ENCODE measurements at places on chromosomes 5 and 9.

DNA sequence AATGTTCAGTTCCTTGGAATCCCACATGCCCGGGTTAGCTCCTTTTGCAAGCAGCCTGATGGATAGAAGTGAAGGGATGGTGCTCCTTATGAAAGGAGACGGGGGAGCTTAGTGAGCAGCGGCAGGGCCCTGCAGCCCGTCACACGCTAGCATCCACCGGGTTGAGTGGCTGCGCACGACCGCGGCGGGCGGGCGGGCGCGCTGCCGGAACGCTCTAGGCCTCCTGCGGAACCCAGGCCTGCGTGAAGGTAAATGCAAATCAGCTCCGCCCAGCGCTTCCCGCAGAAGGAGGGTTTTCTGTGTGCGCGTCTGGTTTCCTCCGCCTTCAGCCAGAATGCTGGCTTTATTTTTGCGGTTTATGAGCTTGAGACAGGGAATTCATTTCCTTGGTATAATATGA is 19.8 kb downstream of the IL12B start:
- peak; percentile 36 for DNase-seq

- no peak for DNase-seq
These were observed 33.7 kb downstream of the SAXO1 start for GRCh38 chr9:18999173-18999785.

- peak; percentile 79 for DNase-seq
These were observed 928 bp downstream of the MCTP1 start for GRCh38 chr5:95283761-95284571.

- DNase-seq: no peak
These were observed 196.5 kb upstream of the NREP start for GRCh38 chr5:111953351-111954127.

GRCh38 chr9:80874276-80874675 is 815.1 kb downstream of the TLE1 start:
- no peak for DNase-seq

DNA sequence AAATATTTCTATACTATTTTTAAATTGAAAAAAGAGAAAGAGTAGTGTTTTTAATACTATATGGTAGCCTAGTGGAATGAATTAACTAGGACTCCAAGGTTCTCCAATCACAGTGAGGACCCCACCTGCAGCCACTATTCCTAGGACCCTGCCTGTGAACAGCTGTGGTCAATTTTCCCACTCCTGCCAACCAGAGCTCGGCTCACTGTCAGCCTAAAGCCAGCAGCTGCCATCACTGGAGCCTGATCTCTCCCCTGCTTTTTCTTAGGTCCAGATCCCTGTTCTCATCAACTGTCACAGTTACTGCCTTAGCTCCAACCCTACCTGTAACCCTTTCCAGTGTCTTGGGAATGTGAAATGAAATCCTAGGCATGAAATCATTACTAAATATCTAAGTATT is 25.3 kb downstream of the ARSB start:
- no peak for DNase-seq

DNA sequence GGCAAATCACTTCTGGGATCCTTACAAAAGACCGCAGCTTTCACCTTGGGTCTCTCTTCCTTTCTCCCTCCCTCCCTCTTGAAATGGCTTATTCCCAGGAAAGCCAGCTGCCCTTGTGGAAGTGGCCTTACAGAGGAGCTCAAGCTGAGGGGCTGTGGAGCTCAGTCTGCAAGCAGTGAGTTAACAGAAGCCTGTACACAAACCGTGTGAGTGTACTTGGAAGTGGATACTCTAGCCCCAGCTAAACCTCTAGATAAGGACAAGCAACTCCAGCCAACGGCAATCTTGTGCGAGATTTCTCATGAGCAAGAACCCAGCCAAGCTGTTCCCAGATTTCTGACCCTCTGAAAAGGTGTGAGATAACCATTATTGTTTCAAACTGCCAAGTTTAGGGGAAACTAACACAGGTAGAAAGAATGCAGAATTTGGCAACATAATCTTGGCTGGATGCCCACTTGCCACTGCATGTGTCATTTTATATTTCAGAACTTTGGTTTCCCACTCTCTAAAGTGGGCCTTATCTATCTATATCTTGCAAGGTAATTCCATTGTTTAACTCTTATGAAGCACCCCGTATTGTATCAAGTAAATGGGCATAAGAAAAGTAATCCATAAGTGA is 85.6 kb downstream of the CDH18 start:
- DNase-seq: no peak

GRCh38 chr9:111147041-111147440 is 108.8 kb upstream of the LPAR1 start:
- no peak for DNase-seq

DNA sequence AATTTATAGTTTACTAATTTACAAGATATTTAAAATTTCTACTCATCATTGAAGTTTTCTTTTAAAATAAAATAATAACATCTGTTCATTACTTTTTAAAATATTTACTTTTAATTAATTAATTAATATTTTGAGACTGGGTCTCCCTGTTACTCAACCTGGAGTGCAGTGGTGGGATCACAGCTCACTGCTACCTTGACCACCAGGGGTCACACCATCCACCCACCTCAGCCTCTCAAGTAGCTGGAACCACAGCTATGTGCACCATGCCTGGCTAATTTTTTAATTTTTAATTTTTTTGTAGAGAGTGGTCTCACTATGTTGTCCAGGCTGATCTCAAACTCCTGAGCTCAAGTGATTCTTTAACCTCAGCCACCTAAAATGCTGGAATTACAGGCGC is 1013.6 kb downstream of the CDH9 start:
- no peak for DNase-seq

GRCh38 chr5:131720714-131721113 is 76.1 kb downstream of the FNIP1 start:
- no peak for DNase-seq

DNA sequence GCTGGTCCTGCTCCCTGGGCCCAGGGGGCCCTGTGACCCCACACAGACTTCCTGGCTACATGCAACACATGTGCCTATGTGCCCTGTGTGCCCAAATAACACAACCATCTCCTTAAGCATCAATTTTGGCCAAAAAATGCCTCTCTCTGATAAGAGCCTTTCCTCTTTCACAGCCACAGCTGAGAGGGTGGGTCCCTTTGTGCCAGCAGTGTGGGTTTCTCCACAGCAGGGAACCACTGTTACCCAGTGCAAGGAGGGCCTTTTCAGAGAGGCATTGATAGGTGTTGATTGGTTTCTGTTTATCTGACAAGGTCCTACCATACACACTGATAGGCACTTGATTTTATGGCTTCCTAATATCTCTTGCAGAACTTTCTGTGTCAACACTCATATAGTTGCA is 42.7 kb downstream of the SYK start:
- DNase-seq: no peak

GRCh38 chr5:59517926-59518585 is 375.5 kb downstream of the PDE4D start:
- no peak for DNase-seq

DNA sequence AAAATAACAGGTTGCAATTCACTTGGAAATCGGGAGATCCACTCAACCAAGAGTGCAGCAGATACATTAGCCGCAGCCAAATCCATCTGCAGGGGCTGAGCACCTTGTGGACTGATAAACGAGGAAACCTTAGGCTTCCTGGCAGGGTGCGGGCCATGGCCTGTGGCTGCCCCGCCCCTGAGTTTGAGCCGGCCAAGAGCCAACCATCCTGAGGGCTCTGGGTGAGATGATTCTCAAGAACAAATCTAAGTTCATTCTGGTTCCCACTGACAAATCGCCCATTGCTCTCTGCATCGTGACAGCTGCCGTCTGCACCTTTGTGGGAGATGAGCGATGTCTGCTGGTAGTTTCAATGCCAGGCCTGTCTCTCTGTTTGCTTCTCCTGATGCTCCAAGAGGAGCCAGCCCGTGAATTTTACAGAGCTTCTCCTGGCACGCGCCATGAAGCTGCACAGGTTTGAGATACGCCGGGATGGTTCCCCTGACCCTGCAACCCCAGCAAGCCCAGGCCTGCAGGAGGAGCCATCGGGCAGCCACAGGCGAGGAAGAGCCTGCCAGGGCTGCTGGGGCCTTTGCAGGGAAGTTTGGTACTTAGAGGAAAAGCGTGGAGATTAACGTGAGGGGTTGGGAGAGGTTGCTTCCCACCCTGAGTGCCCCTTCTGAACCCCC is 154.0 kb downstream of the OLFM1 start:
- DNase-seq: no peak

DNA sequence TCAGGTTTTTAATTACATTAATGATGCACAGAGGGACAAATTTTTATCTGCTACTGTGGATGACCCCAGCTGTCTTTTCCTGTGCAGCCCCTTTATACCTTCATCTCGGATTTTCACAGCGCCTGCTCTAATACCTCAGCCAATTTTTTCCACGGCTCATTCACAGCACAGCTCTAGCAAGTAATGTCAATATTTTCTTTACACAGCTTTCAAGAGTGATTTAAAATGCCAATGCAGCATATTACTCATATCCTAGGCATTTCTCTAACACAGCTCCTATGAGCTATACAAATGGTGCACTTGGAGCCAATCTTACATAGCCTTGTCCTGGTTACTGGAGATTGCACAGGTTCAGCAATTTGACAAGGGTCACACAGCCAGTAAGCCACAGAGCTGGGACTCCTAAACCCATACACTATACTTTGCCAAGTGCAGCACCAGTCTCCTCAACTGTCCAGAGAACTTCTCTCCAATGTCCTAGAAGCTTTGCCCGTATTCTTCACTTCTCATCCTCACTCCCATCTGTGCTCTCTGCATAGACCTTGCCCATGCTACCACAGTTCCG is 661.8 kb downstream of the DTWD2 start:
- DNase-seq: no peak

- DNase-seq: no peak
These were observed 31.6 kb upstream of the STK32A start for GRCh38 chr5:147203213-147203612.

GRCh38 chr9:117494401-117495090 is 79.7 kb upstream of the ASTN2 start:
- DNase-seq: peak; percentile 25

DNA sequence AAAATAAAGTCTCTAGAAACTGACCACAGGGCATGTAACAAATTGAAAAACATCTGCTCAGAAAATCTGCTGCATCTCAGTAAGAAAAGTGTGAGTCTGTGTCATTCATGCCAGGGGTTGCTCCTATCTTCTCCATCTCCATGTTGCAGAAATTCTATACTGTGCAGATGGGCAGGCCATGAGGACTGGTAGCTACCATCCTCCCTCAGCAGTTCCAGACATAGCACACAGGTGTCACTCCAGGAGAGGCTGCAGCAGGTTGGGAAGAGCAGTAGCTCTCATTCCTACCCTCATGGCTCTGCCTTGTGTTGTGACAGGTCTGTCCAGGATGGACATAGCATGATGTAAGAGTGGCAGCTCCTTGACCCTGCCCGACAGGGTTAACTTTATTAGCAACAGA is 173.4 kb downstream of the NDUFS4 start:
- peak; percentile 46 for DNase-seq

DNA sequence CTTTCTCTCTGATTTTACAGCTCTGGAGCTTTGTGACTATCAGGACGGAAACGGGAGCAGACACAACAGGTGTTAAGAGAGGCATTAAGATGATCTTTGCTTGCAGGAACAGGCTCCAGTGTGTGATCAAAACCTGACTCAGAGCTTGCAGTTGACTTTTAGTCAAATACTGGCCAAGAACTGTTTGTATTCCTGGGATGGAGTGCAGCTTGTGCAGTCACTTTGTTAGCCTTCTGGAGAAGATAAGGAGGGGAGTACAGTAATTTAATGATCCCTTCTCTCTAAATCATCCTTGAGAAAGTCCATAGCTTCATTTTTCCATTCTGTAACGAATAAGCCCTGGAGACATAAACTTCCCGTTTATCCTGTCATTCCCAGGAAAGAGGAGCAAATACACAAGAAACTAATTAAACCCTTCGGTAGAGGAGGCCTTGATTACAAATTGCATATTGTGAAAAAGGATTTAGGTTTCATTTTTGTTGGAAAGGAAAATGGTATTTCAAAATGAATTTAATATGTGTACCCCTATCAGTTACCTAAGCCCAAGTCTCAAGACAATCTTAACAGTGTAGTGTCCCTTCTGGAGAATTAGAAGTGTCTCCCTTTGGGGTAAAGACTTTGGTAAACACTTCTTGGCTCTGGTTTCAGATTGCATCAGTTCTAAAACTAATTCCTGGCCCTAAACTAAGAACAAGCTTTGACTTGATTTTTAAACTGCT is 3.1 kb upstream of the STOM start:
- no peak for DNase-seq

DNA sequence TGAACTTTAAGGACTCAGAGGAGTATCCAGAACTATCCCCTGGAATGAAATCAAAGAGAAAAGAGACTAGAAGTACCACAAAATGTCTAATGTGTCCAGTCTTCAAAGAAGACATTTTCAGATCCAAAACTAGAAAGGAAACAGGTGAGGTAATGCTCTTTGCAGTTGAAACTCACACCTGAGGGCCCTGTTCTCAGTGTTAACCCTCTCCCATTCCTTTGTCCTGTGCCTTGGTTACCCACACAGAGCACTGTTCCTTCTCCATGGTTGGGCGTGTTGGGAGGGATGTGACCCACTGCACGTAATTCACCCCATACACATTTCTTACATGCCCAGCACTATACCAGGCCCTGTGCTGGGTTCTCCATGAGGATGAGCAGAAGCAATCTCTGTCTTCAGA is 21.3 kb downstream of the MSANTD3 start:
- DNase-seq: no peak

DNA sequence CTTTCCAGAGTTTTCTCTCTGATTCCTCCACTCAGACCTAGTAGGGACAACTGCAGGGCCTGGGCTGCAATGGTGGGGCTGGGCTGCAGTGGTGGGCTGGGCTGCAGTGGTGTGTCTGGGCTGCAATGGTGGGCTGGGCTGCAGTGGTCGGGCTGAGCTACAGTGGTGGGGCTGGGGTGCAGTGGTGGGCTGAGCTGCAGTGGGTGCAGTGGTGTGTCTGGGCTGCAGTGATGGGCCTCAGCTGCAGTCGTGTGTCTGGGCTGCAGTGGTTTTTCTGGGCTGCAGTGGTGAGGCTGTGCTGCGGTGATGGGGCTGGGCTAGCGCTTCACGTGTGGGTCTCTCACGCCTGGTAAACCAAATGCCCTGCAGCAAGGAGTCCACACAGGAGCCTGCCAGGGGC is 27.4 kb downstream of the ABO start:
- DNase-seq: no peak

DNA sequence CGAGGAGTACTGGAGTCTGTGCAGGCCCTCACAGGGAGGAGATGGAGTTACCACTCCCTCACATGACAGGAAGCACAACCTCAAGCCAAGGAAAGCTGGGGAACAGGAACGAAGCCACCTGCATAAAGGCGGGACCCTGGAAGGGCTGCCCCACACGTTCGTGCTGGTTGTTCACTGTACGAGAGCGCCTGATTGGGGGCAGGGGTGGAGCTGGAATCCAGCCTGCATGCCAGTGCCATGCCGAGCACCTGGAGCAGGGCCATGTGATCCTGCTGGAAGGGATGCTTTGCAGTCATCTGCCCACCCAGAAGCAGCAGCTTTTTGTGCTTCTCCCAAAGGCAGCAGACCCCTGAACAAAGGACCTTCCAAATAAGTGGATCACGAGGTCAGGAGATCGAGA is 11.4 kb downstream of the GRM6 start:
- DNase-seq: no peak

- no peak for DNase-seq
These were observed 103.2 kb downstream of the RGS3 start for GRCh38 chr9:113566712-113567071.
